ENCODE measurements at places on chromosomes 6 and 20.

DNA sequence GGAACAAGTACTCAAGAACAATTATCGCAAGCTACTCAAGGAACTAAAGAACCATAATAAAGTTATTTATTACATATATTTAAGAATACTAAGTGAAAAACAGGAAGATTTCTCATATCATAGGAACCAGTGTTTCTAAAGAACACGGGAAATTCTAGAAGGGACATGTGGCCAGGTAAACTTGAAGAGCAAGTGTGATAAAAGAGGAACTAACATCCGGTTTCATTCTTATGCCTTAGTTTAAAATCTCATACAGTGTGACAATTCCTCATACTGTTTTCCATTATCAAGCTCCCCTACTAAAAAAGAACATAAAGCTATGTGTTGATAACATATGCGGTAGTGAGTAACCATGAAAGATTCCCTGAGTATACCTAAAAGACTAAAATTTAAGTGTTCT is 163.5 kb upstream of the SHLD1 start:
- no peak for DNase-seq

GRCh38 chr6:43405354-43405753 is 22.0 kb upstream of the ABCC10 start:
- no peak for DNase-seq

GRCh38 chr6:81735756-81736380 is 16.6 kb downstream of the TENT5A start:
- no peak for DNase-seq

DNA sequence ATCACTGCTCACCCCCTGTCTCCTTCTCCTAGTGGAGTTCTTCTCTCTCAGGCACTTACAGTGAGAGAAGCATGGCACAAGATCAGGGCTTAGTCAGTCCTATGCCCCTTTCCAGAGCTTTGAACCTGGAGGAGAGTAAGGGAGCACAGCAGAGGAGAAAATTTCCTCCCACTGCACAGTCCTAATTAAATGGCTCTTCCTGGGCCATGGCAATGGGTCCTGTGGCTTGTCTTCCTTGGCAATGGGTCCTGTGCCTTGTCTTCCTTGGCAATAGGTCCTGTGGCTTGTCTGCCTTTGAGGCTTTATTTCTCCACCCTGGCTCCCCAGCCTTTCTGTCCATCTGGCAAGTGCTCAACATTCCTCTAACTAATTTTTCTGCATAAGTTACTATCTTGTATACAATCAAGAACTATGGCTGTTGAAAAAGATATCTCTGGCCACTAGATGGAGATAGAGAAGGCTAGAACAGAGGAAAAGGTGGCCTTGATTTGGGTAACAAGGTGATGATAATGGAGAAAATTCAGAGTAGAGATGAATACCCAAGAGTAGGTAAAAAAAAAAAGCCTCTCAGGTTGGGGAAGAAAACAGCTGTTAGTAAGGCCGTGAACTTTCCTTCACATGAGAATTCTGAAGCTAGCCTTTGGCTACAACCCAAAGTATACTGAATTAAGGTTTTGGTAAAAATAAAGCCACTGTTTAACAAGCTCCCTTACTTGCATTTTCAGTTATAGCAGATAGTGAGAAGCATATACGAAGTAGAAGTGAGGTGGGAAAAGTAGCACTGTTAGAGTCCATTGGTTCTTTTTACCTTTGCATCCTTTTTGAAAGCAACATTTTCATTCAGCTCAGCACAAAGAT is 504.9 kb downstream of the DOK5 start:
- DNase-seq = no peak

DNA sequence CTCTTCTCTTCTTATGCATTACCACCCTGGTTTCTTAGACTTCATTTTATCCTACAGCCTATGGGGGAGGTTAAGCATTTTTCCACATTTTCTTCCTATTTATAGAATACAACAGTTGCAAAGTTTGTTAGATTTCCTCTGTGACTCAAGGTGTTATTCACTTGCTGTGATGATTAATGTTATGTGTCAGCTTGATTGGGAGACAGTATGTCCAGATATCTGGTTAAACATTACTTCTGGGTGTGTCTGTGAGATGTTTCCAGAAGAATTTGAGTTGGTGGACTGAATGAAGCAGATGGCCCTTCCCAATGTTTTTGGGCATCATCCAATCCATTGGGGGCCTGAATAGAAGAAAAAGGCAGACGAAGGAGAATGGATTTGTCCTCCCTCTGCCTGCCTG is 131.3 kb downstream of the C6orf118 start:
- DNase-seq = no peak

DNA sequence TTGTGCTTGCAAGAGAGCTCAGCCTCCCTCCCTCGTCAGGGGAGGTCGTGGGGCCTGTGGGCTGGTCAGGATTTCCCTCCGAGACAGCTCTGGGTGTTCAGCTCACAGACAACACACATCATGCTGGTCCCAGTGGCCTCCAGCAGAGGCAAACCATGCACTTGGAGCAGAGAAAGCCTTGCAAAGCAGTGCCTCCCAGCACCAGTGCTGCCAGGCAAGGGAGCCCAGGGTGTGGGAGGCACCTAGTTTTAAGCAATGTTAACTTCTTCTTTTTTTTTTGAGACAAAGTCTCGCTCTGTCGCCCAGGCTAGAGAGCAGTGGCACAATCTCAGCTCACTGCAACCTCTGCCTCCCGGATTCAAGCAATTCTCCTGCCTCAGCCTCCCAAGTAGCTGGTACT is 34.0 kb upstream of the INSM1 start:
- DNase-seq = no peak

DNA sequence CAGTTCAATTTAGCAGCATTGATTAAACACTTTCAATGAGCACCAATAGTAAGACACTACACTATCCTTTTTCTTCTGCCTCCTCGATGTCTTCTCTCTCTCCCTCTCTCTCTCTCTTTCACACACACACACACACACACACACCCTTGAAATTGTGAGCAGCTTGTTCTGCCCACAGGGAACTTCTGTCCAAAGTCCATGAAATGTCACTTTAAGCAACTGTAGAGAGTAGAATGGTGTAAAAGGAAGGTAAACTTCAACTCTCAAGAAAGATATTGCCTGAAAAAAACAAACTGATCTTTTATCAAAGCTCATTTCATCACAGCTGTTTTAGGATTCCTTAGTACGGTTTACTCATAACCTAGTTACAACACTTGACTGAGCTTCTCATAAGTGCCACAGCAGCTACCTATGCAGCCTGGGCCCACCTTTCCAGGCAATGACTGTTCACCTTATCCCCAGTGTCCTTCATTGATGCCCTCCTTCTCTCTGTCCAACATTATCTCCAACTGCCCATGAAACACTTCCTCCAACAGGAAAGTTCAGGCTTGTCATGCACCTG is 107.0 kb downstream of the TNFRSF21 start:
- DNase-seq = no peak

- no peak for DNase-seq
Measured at GRCh38 chr6:106858653-106859092, 115.9 kb downstream of the CD24 start.

DNA sequence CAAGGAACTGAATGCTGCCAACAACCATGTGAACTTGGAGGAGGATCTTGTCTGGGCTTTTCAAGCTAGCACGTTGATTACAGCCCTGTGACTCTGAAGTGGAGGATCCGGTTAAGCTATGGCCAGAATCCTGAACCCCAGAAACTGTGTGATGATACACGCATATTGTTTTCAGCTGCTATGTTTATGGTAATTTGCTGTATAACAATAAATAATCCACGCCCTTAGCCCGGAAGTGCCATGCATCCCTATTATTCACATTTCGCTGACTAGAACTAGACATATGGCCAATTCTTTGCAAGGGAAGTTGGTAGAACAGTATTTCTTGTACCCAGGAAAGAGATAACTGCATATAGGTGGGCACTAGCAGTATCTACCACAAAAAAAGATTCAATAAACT is 510.8 kb upstream of the BTBD3 start:
- no peak for DNase-seq

DNA sequence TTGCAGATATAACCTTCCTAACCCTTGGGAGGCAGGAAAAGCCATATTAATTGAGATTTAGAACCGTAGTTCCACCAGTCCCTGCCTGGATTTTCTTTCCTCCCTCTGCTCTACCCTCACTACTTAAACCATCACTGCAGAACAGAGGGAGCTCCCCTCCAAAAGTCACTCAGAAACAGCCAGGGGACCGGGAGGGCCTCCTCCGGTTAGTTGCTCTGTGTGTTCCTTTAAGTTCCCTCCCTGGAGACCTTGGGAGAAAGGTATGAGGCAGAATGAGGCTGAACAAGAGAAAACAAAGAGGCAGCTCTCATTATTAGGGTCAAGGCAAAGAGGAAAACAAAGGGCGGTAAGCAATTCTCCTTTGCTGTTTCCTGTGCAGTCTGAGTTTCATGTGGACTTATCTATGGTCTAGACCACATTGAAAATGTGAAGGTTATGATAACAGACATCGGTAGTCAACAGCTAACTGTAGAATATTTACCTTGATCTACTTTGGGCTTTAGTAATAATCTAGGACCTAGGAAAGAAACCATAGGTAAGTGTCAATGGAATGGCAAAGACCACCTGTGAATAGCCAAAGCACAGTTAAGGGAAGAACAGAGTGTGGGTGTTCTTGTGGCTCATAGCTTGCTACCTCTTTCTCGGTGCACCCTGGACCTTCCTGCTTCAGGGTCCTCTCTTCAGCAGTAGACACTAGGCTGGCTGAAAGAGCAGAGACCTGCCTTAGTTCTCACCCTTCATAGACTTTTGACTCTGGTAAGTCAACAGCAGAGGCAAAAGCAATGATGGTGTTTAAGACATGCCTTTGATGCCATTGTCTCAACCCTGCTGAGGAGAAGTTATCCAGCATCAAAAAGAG is 250.9 kb upstream of the CITED2 start:
- DNase-seq = no peak

GRCh38 chr6:160069050-160069454 is 52.6 kb upstream of the SLC22A1 start:
- DNase-seq = peak; percentile 56

DNA sequence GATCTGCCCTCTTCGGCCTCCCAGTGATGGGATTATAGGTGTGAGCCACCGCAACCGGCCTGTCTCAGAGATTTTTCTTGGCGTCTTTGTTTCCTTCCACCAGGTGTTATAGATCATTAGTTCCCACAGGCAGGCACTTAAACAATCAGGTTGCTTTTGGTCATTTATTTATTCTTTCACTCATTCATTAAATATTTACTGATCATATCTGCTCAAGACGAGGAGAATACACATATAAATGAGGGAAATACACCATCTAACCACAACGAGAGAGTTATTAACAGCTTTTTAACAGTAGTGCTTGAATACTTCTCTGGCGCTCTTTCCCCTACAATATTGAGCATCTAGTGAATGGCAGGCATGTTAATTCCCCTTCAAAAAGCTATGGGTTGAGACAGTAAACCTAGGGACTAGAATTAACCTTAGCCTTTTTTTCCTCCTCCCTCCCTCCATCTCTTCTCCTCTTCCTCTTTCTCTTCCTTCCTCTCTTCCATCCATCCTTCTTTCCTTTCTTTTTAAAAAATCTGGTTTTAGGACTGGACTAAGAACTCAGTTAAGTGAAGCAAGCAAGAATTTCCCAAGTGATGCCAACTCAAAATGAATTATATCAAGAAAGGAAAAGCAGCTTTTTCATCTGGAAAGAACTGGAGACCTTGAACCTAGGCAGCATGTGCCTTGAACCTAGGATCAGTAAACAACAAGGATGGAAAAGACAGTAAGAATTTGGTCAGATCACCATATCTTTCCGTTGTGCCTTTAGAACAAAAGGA is 41.1 kb upstream of the RFPL4B start:
- DNase-seq = no peak

- peak; percentile 77 for DNase-seq
Measured at GRCh38 chr6:155223646-155224451, 40.0 kb upstream of the CLDN20 start.

GRCh38 chr20:61332016-61332975 is 80.2 kb downstream of the CDH4 start:
- DNase-seq = no peak

- no peak for DNase-seq
Measured at GRCh38 chr6:149904661-149905370, 6.9 kb upstream of the RAET1E start.

DNA sequence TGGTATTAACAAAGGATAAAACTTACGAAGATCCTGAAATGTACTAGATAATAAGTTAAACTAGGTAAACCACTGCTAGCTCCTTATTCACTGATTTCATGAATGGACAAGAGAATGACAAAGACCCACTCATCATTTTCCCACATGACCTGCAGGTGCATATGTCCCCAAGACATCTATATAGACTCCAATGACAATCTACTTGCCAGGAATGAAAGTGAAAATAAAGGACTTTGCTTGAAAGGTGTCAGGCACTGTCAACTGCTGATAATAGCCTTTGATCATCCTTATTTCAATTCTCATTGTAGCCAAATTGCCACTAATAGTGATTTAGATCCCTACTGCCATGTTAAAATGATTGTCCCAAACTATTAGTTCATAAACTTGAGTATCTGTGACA is 321.8 kb downstream of the HACE1 start:
- DNase-seq = no peak

DNA sequence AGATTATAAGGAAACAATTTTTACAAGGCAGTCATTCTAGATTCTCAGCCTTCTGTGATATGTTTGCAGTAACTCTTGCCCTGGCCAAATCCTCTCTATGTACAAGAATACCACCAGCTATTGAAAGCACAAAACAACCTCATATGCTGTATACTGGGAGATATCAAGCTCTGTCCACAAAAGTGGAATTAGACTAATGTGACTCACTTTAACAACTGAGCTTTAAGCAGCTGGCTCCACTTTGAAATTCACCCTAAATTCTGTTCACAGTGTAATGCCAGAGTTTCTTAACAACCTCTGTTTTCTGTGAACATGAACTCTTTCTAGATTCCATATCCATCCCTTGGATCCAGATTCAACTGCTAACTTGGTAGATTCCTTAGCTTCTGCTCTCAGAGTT is 47.6 kb downstream of the CHD6 start:
- no peak for DNase-seq

GRCh38 chr6:99178168-99178567 is 171.3 kb downstream of the FAXC start:
- DNase-seq = no peak

DNA sequence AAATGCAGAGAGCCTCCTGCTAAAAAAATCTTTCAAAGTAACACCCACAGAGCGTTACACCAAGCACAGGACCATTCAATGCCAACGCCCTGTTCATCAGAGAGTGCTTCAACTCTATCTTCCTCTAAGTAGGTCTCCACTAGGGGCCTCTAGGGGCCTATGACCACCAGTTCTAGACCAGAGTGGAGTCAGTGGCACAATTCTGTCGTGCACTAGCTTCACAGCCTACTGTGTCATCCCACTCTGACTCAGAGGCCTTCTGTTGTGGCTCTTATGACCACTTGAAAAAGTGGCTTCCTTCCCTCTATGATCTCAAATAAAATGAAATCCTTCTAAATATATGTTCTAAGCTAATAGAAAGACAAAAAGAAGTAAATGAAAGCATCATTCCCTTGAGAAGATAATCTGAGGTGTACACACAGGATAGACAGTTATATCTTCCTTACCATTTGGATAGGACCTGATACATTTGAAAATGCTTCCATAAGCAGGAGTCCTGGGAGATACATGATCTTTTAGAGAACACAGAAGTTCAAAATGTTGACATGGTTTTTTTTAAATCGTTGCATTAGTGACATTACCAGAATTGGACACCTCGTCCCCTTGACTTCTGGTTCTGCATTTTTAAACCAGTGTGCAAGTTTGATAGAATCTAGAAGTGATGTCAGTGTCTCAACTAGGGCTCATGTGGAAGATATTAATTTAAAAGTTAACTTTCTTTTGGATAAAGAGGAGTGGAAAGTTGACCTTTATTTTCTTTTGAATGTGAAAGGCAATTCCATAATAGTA is 151.9 kb downstream of the SH3BGRL2 start:
- no peak for DNase-seq

- no peak for DNase-seq
Measured at GRCh38 chr6:148231572-148231971, 111.1 kb upstream of the SASH1 start.
